AG20443 (cell line): ENCODE measurements at places on chromosomes 4 and X.

DNA sequence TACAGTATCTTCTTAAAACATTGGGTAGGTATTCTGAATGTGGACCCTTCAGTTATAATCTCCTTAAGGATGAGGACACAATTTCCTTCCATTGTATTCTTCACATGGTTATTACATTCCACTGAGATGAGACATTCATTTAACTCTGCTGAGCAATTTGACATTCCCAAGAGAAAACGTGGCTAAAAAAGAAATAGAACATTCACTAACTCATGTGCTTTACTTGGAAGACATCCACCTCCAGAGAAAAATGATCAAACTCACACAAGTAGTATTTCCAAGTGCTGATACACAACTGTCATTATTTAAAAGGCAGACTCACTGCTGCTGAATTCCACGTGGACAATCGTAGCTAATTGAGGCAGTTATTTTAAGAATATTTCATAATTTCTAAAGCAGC is 227.9 kb upstream of the ANKRD50 start:
- peak; percentile 61 for DNase-seq

GRCh38 chr4:7043284-7044136 is at the start of gene TADA2B:
TSS of gene TADA2B (plus strand) at chr4:7043372. CDS start at chr4:7043580, 208 bp downstream.
- DNase-seq = no peak

GRCh38 chr4:86359944-86360478 is at the start of gene MAPK10:
TSS of gene MAPK10 (minus strand) at chr4:86360053.
- peak; percentile 70 for DNase-seq

DNA sequence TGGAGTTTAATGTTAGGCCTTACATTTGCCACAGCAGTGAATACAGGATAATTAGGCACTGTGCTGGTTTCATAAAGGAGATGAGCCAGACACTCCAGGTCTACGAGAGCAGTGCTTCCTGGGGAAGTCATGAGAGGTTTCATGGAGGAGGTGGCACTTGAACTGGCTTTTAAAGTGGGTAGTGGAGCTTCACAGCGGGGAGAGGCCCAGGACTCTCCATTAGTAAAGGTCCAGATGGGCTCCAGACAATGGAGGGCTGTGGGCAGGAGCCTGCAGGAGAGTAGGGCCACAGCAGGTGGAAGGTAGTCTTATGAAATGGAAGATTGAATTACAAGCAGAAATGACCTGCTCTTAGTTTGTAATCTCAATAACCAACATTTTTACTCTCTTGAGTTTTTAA is 29.0 kb downstream of the CLDN22 start:
- no peak for DNase-seq

GRCh38 chr4:98260579-98261404 is at the start of gene RAP1GDS1:
TSS of gene RAP1GDS1 (plus strand) at chr4:98261384. CDS start at chr4:98261566, 182 bp downstream.
- peak; percentile 99 for DNase-seq

DNA sequence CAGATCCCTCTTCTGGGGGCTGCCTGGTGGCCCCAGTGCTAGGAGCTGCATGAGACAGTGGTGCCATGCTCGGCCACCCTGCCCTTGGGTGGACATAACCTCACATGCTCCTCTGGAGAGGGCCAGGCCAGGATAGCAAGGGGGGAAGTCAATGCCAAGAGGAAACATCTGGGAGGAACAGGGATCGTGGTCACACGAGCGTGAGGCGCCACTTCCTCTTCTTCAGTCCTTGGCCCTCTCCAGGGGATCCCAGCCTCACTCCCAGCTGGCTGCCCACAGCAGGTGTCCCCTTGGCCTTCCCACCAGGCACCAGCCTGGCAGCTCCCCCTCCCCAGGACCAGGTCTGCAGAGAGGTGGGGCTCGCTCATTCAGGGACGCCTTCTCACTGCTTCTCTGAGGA is 28.6 kb downstream of the TBC1D14 start:
- DNase-seq = no peak

DNA sequence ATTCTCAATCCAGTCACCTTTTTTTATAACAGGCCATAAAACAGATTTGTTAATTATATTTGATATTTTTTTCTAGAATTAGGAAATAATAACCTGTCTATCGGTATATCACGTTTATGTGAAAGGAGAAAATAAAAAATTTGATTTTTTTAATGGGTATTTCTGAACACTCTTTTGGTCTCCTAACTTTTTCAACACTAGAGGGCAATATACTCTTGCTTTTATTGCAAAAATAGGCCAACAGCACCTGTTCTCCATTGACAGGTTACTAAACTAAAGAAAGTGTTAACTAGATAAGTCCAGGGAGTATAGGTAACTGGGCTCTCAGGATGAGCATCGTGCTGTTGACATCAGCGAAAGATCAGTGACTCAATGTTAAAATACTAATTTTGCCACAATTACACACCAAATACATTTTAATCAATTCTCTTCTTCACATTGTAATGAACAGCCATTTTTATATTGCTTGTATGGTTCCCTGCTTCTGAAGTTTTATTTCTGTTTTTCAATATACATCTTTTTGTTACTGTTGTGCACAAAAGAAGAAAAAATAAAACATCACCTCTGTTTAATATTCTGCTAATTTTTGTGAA is 22.8 kb downstream of the NDST4 start:
- peak; percentile 19 for DNase-seq

GRCh38 chrX:24741330-24741729 is 47.6 kb downstream of the POLA1 start:
- no peak for DNase-seq

- DNase-seq = peak; percentile 11
These were observed 283.0 kb upstream of the GPC4 start for GRCh38 chrX:133698298-133698697.

GRCh38 chrX:135512508-135513129 is 7.8 kb upstream of the INTS6L start:
- no peak for DNase-seq

DNA sequence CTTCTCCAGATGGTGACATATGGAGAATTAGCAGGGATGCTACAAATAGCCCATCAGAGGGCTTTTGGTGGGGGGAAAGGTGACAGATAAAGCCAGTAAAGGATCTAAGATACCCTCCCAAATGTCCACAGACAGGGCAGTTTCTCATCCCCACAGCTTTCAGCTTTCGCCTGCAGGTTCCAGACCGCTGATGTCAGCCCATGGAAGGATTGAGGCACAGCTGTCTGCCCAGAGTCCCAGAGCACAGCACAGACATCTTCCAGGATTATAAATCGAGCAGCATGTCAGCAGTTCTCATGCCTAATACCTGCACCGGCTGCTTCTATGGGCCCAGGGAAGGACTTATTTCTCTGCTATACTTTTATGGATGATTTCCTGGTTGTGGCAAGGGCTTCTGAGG is 96.7 kb upstream of the MXRA5 start:
- no peak for DNase-seq

DNA sequence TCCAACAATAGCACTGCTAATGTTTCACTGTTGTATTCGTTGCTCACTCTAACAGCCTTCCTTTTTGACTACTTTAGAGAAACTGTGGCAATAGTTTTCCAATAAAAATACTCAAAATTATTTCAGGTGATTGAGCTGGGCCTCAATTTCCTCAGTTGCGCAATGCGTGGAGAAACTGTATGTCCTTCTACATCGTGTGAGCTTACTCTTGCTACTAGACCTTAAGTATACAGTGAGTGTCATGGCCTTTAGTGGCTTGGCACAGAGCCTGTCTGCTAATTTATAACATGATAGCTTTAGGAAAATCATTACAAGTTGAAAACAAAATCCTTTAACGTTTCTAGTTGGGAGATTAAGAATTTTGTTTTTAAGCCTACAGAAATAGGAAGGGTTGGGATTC is 114.5 kb downstream of the COL4A6 start:
- DNase-seq = no peak

GRCh38 chr4:14887842-14888433 is 114.3 kb upstream of the CPEB2 start:
- DNase-seq = no peak

GRCh38 chrX:153926858-153927671 is 1.0 kb upstream of the ARHGAP4 start:
- DNase-seq = no peak

- no peak for DNase-seq
These were observed 270.8 kb upstream of the FGF13 start for GRCh38 chrX:138982365-138982764.

DNA sequence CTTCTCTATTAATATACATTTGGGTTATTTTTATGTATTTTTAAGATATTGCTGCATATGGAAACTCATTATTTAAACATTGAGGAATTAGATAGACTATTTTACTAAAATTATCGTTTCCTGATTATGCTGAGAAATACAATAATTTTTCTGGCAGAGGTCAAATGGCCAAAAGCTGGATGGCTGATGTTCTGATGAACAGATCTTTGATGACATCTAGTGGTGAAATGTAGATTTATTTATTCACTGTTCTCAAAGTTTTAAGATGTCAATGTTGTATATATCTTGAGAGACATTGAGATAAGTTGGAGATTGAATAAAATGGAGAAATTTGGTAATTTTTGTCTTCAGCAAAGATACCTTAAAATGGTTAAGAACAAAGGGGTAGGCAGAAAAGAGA is 96.2 kb downstream of the UGT8 start:
- DNase-seq = peak; percentile 20

- no peak for DNase-seq
These were observed 7.6 kb downstream of the PDE6B start for GRCh38 chr4:632926-633325.

DNA sequence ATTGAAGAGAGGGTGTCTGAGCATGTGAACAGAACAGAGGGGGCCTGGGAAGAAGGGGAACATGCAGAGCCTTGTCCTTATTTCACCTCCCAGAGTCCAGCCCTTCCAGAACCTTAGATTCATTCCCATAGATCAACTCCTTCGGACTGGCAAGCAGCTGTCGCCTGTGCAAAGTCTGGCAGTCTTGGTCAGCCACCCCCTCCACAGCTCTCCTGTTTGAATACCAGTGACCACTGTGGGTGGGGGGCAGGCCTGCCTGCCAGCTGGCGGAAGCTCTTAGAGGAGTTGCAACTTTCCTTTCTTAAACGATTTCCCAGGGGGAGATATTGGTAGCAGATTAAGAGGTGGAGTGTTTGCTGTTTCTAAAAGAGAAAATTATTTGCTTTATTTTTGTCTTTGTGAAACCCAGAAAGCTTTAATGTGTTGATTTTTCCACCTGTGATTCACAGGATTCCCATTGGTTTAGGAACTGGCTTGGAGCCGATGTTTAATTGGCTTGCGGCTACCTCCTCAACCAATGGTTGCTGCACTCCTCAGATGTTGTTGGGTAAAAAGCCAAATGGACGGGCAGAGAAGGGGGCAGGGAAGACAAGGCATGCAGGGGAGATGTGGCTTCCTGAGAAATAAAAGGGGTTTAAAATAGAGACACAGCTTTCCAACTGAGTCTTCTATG is 62.2 kb upstream of the PRPS1 start:
- peak; percentile 47 for DNase-seq

- DNase-seq = no peak
These were observed 1444.0 kb upstream of the PCDH7 start for GRCh38 chr4:29276150-29276549.

DNA sequence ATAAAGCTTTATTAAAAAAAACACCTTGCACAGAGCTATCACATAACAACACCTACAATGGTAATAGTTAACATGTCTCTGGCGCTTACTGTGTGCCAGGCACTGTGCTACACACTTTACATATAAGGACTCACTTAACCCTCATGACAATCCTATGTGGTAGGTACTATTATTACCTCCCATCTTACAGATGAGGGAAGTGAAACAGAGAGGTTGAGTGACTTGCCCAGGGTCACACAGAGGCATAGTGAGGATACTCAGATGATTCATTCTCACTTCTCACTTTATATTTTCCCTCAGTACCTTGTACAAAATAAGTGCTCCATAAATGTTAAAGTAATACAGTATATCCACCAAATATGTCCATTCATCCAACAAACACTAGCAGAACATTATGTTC is 43.4 kb upstream of the IQSEC2 start:
- DNase-seq = no peak

DNA sequence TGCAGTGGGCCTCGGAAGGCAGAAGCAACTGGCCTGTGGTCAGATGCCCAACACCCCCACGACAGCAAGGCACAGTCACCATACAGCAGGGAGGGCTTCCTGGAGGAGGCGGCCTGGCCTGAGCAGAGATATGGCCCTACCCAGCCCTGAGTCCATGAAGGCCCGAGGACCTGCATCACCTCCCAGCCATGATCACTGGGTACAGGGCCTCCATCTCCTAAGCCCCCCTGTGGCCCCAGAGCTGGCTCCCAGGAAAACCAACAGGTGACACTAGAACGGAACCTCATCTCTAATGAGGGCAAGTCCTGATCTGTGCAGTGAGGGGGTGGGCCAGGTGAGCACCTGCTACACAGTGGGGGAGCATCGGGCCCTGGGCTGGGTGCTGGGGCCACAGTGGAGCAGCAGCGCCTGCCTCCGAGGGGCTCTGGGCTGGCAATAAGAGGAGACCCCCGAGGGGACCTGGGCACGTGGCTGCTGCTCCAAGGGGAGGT is 26.2 kb upstream of the MXD4 start:
- DNase-seq = no peak

- DNase-seq = no peak
These were observed 795.4 kb upstream of the MAGEB2 start for GRCh38 chrX:29419774-29420553.

DNA sequence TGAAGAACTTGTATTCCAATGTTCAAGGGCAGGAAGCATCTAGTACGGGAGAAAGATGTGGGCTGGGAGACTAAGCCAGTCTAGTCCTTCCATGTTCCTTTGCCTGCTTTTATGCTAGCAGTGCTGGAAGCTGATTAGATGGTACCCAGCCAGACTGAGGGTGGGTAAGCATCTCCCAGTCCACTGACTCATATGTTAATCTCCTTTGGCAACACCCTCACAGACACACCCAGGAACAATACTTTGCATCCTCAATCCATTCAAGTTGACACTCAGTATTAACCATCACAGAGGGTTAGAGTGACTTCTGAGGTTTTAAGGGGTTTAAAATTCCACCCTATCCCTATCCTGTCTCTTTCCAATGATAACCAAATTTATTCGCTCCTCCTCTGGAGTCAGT is 6.5 kb downstream of the HMGN5 start:
- no peak for DNase-seq

DNA sequence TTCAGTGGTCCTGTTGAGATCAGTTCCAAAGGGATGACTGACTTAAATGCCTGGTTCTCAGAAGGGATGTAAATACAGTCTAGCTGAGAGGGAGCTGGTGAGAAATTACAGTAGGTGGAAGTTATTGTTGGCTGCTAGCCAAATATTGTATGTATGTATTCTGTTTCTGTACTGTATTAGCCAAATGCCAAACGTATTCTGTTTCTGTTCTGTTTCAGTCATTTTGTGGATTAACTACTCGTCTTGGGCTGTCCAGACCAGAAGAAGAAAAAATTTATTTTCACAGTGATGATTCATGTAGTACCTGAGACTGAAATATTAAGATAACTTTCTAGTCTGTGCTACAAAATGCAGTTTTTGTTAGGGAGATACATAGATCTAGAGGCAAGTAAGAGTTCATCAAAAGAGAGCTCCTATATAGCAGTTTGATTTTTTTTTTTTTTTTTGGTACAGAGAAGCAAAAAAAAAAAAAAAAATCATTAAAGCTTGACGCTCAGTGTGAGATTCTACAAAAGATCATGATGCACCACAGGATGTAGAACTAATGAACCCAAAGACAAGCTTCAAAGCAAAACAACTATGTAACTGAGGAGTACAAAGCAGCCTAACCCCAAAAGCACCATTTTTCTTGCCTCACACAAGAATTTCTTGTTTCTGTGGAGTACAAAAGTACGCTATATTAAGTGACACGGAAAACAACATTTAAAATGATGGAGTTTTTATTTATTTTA is 54.8 kb downstream of the CASP6 start:
- no peak for DNase-seq
